ENCODE measurements at places on chromosomes 1 and 21.

DNA sequence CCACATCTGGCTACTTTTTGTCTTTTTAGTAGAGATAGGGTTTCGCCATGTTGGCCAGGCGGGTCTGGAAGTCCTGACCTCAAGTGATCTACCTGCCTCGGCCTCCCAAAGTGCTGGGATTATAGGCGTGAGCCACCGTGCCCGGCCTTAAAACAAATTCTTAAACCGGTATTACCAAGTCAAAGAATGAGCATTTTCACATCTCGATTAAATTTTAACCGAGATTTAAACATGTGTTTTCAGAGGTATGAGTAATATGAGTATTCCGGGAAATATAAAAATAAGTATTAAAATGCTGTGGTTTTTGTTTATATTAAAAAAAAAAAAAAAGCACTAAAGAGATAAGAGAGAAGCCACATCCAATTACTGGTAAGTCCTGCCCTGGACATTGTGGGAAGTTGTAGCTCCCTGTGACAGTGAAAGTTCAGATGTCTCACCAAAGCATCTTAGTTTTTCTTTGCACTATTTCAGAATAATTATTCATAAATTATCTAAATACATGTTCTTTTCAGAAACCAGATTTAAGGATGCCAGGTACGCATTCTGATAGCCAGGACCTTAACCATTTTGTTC is 24.9 kb downstream of the ZNF281 start:
- no peak for DNase-seq

GRCh38 chr21:19853709-19854575 is 1144.3 kb upstream of the NCAM2 start:
- DNase-seq, result no peak

GRCh38 chr1:156055281-156056048 is 883 bp downstream of the LAMTOR2 start:
- peak; percentile 19 for DNase-seq

- DNase-seq, result no peak
Observed at GRCh38 chr1:59482986-59483385, 186.1 kb downstream of the FGGY start.

GRCh38 chr1:182488803-182489202 is 38.9 kb downstream of the RGSL1 start:
- no peak for DNase-seq

- no peak for DNase-seq
Observed at GRCh38 chr1:205967554-205968335, 24.5 kb upstream of the SLC26A9 start.

GRCh38 chr1:240188139-240188538 is 96.5 kb downstream of the FMN2 start:
- no peak for DNase-seq

GRCh38 chr1:238340989-238341388 is 450.3 kb upstream of the ZP4 start:
- no peak for DNase-seq
